ENCODE measurements at places on chromosomes 7 and 10. TPM values are rescaled to one million over a fixed set of nuclear protein-coding genes. Genes with fewer than 3 reads are reported as not detected.

LIPF gene
- not detected for total RNA-seq

DNA sequence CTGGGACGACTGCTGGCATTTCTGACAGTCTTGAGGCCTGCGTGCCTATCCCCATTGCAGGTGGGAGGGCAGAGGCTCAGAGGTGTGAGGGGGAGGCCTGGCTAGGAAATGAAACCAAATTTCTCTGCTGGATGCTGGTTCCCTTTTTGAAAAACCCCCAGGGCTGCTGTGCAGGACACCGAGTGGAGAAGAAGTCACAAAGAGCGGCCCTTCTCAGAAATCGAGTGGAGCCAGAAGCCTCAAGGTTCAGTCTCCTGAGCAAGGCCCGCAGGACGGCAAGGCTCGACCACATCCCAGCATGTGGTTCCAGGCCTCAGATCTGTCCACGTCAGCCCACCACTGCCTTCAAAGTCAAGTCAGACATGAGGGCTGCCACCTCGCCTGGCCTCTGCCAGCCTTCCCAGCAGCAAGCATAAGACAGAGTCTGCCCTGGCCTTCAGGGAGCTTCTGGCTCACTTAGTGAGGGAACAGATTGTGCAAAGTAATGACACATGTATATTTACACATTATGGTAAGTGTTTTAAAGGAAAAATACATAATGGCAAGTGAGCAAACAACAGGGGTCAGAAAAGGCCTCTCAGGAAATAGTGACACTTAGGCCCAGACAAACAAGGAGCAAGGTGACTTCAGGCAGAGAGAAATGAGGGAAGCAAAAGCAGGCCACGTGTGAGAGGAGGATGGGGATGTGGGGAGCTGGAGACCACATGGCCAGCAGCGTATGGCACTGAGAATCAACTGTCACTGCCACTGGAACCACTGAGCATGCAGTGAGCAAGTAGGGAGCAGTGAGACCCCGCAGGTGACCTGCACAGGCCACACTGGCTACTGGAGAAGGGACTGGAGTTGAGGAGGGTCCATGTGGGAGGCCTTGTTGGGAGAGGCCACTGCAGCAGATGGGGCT is 86.7 kb downstream of the ARHGAP22 start:
- DNase-seq: peak; percentile 61

- DNase-seq: no peak
Observed at GRCh38 chr7:105487579-105488571, 34.2 kb downstream of the PUS7 start.

DNA sequence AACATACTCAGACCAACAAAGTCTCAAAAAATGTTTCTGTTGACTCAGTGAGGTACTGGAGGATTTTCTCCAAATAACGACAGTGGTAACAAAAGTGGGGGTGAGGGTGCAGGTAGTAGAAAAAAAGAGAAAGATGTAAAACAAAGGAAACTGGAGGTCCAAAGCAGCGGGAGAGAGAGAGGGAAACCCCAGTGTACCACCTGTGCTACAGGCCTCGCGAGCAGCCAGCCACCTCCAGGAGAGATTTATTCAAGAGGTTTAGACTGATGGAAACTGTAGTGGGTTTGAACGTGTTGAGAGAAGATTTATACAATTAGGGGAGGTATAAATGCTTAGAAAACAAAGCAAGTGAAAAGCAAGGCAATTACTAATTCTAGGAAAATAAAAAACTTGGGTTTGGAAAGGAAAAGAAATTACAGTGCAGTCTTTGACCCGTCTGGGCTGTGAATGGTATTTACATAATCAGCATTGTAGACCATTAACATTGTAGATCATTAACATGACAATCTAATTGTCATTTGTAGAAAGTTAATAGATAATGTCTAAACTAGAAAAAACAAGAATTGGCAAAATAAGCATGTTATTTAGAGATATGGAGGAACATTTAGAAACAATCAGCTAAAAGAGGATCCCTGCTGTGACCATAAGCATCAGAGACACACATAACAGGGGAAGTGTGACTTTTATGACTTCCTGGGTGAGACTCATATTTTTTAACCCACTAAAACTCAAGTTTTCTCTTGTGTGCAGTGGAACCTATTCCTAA is 180.0 kb downstream of the RELN start:
- no peak for DNase-seq

TFEC gene
- total RNA-seq: 0.42 TPM

DNA sequence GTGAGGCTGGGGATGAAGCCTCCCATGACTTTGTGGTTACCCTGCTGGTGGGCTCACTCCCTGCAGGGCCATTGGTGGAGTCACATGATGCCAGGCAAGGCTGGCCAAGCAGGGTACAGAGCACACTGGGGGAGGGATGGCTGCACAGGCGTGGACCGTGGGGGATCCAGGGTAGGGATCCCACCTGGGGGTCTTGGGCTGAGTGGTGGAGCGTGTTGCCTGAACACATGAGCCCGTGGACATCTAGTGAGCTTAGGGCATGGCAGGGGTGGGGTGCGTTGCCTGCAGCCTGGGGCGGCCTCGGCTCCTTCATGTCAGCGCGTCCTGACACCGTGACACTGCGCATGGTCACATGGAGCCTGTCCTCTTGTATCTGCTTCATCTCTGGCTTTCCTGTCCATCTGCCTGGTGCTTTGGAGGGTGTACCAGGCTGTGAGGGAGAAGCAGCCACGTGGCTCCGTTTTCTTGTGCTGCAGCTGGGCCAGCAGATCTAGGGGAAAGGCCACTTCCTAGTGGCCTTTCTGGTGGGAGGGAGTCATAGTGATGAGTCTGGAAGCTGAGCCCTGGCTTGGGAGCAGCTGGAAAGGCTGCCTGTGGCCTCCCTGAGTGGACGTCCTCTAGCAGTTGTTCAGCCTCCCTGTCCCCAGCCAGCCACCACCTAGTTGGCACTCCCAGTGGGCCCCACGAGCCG is 96.2 kb downstream of the LHPP start:
- DNase-seq: no peak

DNA sequence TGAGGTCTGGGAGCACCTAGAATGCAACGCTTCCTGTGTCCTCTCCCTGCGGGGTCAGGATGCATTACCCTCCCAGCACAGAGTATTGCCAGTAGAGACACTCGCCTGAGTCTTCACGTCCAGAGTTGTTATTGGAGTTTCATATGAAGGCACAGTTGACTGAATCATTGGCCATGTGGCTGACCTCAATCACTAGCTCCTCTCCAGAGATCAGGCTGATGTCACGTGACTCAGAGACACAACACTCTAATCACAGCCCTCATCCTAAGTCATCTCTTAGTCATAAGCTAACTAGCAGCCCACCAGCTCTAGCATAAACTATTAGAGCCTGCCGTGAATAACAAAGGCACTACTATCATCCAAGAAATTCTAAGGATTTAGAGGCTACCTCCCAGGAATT is 107.8 kb downstream of the HECW1 start:
- no peak for DNase-seq

- DNase-seq: peak; percentile 29
Observed at GRCh38 chr10:110153396-110153795, 54.0 kb upstream of the MXI1 start.

AGAP4 gene
- total RNA-seq: 15.1 TPM

- no peak for DNase-seq
Observed at GRCh38 chr10:48307711-48308018, 1.2 kb downstream of the MAPK8 start.

- DNase-seq: no peak
Observed at GRCh38 chr7:156640949-156641485, 443 bp downstream of the RNF32 start.

DNA sequence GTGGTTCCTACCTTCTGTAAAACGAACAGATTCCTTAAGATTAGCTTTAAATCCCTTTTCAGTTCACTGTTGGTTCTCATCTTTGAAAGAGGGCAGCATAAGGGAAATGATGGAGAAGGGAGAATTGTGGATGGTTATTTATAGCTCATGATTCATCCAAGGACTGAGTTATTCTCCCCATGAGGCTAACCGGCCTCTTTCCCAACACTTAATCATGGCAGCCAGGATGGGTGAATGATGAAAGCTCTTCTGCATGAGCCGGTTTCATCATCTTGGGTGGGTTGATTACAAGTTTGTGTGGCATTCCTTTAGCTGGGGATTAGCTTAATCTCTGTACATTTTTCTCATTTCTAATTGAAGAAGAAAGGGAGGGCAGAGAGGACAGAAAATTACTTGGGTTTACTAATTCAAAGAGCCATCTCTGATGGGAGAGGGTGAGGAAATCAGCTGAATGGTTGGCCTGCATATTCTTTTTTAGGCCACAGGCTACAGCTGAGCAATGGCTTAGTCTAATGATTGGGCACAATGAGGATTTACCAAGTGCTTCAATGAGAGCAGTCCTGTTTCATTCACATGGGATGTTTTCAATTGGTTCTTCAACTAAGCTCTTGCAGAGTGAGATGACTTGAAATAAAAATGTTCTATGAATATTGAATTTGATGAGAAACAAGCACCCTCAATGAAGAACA is 250.0 kb downstream of the BMPER start:
- DNase-seq: peak; percentile 41

GRCh38 chr7:132051311-132051710 is 494.9 kb upstream of the PODXL start:
- DNase-seq: no peak

DNA sequence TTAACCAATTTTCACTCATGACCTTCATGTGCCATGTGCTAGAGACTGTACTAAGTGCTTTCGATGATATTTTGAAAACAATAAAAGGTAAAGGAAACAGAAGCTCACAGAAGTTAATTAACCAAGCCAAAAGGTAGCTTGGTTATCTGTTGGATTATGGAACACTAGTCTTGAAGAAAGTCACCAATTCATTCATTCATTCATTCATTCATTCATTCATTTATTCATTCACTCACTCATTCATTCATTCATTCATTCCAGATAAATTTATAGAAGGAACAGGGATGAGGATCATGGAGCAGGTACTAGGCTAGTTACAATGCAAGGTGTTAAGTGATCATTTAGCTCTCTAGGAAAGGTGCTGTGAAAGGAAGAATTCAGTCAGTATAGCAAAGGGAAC is 322.8 kb downstream of the MAGI2 start:
- DNase-seq: no peak

ADRB1 gene
- 0.76 TPM for total RNA-seq

PPP1R9A gene
- 1.0 TPM for total RNA-seq

DNA sequence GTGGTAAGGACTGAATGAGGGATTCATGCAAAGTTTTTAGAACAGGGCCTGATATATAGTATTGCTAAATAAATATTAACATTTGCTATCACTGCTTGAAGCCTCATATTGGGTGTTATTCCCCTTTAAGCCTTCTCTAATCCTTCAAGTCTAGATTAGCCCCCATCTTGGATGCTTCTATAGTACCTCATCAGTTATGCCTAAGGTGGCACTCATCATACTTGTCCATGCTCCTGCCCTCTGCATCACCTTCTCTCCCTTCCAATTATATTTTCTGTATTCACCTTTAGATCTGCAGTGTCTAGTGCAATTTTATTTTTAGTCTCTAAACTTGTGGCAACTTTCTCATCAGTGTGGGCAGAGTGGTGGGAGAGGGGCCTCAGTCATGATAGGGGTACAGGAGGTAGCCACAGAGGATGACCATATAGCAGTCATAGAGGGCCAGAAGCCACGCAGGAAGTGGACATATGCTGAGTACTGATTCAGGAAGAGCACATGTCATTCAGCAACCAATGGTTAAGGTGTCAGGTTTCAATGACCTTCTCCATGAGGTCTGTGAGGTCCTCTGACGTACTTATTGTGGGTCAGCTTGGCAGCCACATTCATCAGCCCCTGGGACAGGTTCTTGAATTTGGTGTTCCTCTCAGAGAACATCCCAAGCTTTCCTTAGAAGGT is 2.5 kb downstream of the ENTPD1 start:
- DNase-seq: no peak

LAMB4 gene
- 148 TPM for total RNA-seq

DNA sequence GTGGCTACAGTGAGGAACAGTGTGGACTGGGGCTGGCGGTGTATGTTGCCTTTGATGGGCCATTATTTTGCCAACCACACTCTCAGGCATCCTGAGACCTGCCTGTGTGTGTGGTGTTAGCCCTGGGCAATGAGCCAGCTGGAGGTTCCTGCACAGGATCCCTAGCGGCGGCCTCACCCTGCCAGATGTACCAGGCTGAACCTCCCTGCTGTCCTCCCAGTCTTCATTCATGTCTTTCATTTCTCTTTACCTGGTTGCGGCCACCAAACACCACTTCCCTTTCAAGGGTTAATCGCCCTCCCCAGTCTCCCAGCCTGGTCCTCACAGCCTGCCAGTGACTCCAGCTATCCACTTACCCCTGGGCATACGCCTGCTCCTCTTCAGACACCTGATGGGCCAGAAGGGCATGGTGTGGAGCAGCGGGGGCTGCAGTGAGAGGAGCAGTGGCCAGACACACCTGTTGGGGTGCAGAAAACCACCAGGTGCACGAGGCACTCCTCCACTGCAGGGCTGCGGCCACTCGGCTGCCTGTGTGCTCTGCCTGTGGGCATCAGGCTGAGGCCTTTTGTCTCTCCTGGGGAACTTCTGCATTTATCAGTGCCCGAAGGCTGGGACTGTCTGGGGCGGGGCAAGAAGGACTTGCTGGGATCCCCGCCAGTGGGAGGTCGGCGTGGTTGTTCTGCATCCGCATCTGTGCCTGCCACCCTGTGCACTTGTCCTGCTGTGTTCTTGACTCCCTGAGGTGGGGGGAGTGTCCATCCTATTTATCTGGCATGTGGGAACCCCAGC is 111.6 kb downstream of the ARHGAP22 start:
- DNase-seq: no peak

GFRA1 gene
- total RNA-seq: 8.8 TPM

- peak; percentile 86 for DNase-seq
Observed at GRCh38 chr7:157276731-157277562, 59.9 kb upstream of the DNAJB6 start.

GRCh38 chr10:43855667-43856210 is 207.1 kb upstream of the ZNF32 start:
- DNase-seq: no peak

DNA sequence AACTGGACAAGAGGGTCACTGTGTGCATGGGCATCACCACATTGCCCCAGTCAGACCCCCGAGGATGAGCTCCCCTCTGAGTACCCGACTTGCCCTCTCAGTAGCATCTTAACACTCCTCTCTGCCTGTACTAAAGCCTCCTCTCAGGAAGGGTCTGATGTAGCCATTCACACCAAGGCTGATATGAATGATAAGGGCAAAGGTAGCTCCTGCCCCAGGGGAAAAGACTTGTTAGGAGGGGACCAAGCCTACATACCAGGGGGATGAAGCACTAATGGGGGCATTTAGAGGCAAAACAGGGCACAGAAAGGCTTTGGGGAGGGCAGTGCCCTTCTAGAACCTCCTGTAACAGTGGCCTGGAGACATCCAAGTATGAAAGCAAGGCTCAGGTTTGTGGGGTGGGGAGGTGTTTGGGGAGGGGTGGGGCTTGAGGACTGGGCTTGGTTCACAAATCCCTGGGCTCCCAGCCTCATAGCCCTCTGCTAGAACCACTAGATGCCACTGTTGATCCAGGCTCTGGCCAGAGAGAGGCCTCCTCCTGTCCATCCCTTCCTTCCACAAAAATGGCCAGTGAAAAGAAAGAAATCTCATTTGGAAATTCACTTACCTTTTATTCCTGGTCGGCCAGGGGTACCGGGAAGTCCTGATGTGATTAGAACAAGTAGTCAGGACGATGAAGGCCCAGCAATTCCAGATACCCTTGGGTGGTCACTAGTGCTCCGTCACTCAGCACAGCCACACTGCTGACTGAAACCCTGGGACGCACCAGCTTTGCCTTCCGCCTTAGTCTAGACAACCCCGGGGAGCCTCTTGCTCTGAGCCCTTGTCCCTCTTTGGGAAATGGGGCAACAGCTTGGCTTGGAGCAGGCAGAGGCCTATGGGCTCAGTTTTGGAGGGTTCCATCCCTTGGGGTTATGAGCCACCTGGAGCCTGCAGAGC is 40.3 kb downstream of the COL17A1 start:
- DNase-seq: peak; percentile 82

GNAI1 gene
- 153 TPM for total RNA-seq

Measured in lower leg skin (tissue), 4 donors.